ENCODE measurements at places on chromosomes 2 and 18.

GRCh38 chr18:57077786-57078552 is 68.9 kb upstream of the BOD1L2 start:
- peak; percentile 49 for DNase-seq

DNA sequence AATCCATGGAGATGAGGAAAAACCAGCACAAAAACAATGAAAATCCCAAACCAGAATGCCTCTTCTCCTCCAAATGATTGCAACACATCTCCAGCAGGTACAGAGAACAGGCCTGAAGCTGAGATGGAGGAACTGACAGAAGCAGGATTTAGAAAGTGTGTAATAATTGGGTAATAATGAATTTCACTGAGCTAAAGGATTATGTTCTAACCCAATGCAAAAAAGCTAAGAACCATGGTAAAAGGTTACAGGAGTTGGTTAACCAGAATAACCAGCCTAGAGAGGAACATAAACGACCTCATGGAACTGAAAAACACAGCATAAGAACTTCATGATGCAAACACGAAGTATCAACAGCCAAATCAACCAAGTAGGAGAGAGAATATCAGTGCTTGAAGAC is 13.7 kb upstream of the SERPINB11 start:
- no peak for DNase-seq

DNA sequence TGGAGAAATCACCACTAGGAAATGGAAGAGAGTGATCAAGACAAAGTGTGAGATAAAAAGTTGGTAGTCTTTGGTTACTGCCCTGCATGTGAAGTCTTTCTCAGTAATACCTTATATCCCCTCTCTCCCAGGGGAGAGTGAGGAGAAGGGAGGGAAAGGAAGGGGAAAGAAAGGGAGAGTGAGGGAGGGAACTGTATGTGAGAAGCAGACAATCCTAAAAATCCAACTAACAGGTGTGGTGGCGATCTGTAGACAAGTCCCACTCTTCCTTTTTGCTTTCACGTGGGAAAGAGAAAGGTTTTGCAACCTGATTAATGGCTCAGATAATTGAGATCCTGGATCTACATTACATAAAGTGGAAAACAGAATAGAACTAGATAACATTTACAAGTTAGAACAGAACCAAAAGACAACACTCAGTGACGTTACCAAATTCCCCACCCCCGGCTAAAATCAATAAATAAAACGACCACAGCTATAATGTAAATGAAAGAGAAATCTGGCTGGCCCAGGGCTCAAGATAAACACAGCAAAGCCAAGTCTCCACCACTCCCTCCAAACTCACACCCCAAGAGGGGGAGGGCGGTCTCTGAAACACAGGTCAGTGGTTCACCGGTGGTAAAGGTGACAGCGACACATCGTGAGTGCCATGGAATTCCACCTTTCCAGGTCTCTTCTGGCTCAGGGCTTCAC is 10.0 kb upstream of the APCDD1 start:
- no peak for DNase-seq

GRCh38 chr18:2497797-2498196 is 73.5 kb downstream of the METTL4 start:
- DNase-seq: no peak

DNA sequence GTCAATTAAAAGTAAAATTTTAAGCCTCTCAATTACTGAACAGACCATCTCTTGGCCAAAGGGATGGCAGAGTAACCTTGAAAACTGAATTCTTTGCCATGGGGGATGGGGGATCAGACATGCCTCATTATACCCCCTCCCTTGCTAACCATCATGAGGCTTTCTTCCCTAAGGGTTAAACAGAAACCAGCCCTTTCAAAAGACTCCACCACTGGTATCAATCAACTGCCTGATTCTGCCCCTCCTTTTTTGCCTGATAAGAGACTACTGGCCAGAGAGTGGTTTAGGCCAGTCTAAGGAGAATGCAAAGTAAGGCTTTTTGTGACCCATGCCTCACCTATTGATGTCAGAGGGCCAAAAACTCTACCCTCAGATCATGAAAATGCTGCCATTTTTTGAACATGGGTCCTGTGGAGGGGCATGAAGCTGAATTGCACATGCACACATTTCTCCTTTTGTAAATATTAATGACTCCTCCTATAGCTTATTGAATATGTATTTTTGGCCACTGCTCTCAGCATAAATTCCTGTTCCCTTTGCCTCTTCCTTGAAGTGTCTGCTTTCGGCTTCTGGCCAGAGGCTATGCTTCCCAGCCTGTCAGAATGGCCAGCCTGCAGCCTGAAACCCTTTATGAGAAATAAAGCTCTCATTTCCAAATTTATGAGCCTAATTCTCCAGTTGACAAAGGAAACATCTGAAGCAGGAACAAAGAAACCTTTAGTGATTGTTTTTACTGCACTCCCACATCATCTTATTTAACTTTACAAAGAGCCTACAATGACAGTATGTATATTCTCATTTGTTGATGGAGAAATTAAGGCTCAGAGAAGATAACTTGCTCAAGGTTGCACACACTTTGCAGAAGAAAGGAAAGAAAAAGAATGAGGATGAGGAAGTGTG is 270.7 kb upstream of the CELF4 start:
- DNase-seq: no peak

GRCh38 chr2:112762276-112762675 is 2.1 kb downstream of the CKAP2L start:
- no peak for DNase-seq

GRCh38 chr2:107932979-107933378 is 53.3 kb upstream of the SLC5A7 start:
- DNase-seq: no peak

- DNase-seq: no peak
Observed at GRCh38 chr18:77108001-77108692, 24.4 kb downstream of the MBP start.

GRCh38 chr2:232979871-232980461 is 33.1 kb downstream of the NGEF start:
- no peak for DNase-seq

DNA sequence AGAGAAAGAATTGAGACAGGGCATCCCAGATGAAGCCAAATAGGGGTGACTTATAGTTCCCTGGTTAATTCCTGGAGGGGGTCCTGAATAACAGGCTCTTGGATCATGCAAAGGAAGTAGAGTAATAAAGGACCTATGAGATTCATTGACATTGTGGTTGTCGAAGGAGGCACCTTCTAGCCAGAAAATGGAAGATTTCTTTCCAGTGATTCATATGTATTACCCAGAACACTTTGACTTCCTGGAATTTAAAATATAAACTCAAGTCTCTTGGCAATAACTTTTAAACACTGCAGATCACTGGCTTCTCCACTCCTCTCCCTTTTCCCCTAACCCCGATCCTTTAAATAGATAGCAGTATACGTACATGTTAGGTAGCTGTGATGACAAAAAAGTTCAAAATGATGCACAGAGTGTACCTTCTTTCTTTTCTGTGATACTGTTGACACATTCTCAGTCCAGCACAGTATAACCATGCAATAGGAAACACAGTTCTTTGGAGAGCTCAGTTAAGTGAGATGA is 211.8 kb downstream of the LTBP1 start:
- DNase-seq: no peak

GRCh38 chr2:19775838-19776237 is 125.9 kb downstream of the TTC32 start:
- no peak for DNase-seq

- no peak for DNase-seq
Observed at GRCh38 chr2:24474053-24474452, 17.0 kb upstream of the NCOA1 start.

GRCh38 chr2:30109856-30110255 is 37.0 kb upstream of the YPEL5 start:
- no peak for DNase-seq

DNA sequence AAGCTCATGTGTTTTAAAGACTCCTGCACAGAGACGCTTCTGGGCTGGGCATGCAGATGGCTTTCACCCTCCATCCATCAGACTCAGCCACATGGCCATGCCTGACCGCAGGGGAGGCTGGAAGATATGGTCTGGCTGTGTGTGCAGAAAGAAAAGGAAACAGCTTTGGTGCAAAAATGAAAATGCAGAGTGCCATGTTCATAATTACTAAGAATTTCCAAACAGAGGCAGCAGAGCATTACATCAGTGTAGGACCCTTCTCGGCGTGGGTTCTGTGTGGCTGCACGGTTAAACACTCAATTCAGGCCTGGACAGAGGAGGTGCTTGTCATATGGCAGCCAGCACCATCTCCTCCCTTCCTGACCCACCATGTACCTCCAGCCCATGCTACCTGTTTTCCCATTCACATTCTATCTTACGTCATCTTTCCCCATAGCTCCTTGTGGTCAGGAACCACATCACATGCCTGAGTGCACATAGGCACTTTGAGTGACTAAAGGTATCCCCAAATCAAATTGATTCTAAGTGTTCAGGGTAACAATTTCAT is 200.3 kb upstream of the ID2 start:
- no peak for DNase-seq

DNA sequence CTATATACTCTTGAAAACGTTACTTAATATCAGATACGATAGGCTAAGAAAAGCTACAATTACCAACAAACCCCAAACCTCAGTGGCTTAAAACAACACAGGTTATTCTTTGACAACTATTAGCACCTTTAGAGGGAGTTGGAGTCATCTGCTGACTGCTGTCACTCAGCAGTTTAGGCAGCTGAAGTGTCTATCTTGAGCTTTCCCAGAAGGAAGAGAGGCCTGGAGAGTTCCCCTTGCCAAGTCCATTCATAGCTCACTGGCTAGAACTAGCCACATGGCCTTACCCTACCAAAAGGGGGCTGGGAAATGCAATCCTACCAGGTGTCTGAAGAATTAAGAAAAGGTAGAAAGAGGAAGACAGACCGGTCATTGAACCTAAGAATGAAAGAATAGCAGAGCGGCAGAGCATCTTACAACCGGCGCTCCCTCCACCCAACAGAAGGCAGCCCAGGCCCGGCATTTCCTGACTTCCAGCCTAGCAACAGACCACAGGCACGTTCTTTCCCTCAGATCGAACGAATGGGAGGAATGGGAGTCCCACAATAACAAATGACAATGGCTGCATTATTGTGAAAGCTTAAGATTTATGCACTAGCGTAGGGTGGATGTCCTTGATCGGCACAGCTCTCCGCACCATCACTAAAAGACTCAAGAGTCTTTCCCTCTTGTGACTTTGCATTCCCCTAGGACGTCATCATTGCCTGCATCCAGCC is 211.2 kb upstream of the CTAGE1 start:
- no peak for DNase-seq

- DNase-seq: no peak
Observed at GRCh38 chr18:8947566-8947965, 154.9 kb upstream of the NDUFV2 start.

DNA sequence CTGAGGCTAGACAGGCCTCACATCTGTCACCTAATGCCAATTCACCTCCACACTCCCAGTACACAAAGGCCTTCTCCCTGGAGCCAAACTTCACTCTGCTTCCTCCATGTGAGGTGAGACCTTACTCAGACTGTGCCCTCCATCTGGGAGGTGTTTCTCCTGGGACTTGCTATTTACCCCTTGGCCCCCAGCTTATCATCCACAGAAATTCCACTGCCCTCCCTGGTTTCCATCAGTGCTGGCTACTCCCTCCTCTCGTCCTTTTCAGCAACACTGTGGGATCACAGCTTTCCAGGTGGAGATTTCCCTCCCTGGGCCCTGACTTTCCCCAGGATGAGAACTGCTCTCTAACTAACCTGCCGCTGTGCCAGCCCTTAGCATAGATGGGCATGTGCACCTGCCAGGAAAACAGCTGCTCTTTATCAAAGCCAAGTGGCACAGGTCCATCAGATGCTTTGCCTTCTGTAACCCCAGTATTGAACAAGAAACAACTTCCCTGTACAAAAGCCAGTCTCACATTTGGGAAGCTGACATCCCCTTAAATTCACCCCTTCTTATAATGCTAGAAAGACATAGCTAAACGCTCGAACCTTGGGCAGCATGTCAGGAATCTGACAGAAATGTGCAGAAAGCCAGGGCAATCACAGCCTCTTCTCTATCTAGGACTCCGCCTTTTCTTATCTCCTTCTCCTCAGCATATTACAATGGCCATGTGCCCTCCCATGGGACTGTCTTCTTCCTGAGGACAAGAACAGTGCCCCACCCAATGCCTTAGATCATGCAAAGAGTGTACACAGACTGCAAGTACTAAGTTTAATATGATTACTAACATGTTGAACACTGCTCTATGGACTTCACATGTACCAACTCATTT is 535.5 kb upstream of the ID2 start:
- DNase-seq: no peak

DNA sequence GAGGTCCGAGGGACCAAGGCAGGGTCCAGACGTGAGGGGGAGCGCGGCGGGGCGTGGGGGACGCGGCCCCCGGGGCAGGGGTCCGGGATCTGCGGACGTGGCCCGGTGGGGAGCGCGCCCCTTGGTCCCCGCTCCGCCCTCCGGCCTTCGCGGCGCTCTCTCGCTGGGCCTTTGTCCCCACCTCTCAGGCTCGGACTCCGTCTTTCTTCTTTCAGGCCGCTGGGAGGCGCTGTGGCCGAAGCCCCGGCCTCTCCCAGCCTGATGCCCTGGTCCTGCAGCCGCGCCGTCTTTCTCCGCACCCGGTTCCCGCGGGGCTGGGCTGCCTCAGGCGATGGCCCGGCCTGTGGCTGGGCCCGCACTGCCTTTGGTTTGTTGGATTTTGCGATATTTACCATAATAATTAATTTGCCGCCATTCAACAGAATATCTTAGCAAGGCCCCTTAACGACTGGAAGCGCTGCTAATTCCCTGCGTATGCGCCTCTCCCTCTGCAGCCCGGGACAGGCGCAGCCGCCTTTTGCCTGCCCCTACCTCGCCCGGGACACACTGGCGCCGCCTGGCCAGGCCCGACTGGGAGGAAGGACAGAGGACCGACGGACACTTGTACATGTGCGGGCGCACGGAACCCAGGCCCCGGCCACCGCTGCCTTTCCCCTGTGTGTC is 10.8 kb downstream of the SIX3 start:
- DNase-seq: no peak

- DNase-seq: no peak
Observed at GRCh38 chr2:69847068-69847828, 17.8 kb downstream of the GMCL1 start.

- no peak for DNase-seq
Observed at GRCh38 chr2:42010743-42011298, 37.0 kb upstream of the PKDCC start.

DNA sequence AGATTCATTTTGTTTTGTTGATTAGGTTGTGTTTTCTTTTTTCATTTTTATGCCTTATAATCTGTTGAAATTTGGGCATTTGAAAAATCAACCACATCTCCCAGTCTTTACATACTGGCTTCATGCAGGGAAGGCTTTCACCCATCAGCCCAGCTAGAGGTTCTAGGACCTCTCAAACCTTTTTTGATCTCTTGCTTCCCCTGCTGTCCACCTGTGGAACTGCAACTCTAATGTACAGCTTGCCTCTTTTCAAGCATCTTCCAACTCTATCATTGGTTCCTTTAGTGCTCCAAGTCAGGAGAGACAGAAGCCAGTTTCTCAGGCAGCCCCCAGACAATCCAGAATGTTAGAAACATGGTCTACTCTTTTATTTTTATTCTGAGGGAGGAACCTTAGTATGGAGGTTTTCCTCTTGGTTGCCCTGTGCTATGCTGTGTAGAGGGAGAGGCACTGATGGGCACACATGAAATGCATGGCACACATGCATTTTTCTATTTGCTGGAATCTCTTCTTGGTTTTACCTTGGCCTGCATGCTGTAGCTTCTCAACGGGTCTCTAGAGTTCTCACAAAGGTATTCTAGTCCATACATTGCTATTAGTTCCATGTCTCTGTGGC is 107.2 kb upstream of the L3MBTL4 start:
- DNase-seq: no peak

All from CD4-positive, alpha-beta T cell treated with Interleukin-15 for 1 hour (primary cell).